ENCODE measurements at places on chromosomes 6 and 20.

- DNase-seq = peak; percentile 57
These were observed 447.3 kb downstream of the HDGFL1 start for GRCh38 chr6:23016696-23017095.

DNA sequence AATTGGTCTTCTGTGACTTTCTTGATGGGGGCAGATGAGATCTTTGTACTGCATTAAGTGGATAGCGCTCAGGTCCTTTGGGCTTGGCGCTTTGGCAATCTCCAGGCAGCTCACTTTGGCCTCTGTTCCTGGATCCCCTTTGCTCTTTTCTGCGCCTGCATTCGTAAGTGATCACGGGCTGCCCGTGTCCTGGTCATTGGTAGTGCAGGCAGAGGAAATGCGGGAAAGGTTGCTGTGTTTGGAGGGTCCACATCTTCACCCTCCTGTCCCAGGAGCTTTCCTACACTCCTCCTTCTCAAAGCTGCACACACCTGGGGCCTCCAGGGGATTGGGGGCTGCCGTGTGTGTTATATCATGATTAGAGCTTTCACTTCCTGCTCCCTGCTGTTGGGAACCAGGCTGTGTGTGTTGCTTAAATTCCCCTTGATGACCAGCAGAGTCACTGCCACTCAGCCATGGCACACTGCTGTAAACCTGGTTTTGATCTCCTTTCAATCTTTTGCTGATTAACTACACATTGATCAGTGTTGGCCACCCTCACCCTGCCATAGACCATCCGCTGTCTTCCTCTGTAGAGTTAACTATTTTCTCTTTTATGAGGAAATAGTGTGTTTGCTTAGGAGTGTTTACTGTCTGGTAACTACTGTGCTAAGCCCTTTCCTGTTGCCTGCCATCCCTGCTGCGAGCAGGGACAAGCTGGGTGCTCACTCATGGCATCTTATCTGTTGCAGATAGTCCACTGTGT lies 13.0 kb upstream of the SNHG17 start:
- no peak for DNase-seq

DNA sequence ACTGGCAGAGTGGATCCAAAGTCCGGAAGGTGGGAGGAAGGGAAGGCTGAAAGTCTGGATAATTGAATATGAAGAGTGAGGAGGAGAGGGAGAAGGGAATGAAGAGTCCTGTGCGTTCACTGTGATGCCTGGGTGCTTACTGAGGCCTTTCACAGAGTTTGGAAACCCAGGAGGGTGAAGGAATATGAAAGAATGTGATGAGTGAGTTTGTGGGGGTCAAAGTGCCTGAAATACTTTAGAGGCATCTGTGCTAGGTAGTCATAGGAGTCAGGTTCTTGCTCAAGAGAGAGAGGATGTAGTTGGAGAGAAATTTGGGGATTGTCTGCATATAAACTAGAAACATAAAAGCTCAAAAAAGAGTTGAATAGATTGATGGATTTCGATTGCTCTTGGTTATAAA lies 20.7 kb downstream of the NKX2-4 start:
- DNase-seq = no peak

GRCh38 chr20:59412181-59412580 lies 111.8 kb downstream of the EDN3 start:
- no peak for DNase-seq

- no peak for DNase-seq
These were observed 301.9 kb downstream of the TFAP2A start for GRCh38 chr6:10112871-10113549.

DNA sequence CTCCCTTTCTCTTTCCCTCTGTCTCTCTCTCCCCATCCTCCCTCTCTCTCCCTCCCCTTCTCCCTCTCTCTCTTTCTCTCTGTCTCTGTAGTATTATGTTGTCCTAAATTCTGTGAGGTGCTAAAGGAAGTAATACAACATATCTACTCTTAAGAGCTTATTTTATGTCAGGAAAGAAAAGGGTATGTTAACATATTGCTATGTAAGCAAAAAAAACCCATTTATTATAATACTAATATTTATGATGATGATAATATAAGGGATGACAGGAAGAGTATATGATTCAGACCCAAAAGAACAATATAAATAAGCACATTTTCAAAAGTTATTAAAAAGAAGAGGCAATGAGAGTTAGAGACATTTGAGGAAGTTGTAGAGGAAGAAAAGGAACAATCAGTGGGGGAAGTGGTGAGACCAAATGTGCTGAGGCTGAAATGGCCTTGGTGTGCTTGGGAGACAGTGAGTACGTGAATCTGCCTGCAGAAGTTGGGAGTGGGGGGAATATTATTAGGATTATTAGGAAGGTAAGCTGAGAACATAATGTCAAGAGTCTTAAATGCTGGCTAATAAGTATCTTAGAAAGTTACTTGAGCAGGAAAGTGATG lies 303.6 kb upstream of the FERMT1 start:
- DNase-seq = no peak

GRCh38 chr6:134585517-134585873 lies 267.6 kb upstream of the SGK1 start:
- no peak for DNase-seq

- DNase-seq = no peak
These were observed 548 bp upstream of the BCAS4 start for GRCh38 chr20:50794181-50794845.

- DNase-seq = no peak
These were observed 139.9 kb upstream of the PRND start for GRCh38 chr20:4581838-4582237.

DNA sequence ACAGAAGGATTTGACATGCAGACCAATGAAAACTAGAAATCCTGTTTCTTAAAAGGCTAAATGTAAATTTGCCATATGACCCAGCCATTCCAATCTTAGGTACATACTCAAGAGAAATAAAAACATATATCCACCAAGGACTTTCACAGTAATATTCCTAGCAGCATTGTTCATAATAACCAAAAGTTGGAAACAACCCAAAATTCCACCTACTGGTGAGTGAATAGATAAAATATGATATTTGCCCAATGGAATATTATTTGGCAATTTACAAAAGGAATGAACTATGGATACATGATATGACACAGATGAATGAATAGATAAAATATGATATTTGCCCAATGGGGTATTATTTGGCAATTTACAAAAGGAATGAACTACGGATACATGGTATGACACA lies 22.7 kb downstream of the MTCL3 start:
- peak; percentile 15 for DNase-seq

DNA sequence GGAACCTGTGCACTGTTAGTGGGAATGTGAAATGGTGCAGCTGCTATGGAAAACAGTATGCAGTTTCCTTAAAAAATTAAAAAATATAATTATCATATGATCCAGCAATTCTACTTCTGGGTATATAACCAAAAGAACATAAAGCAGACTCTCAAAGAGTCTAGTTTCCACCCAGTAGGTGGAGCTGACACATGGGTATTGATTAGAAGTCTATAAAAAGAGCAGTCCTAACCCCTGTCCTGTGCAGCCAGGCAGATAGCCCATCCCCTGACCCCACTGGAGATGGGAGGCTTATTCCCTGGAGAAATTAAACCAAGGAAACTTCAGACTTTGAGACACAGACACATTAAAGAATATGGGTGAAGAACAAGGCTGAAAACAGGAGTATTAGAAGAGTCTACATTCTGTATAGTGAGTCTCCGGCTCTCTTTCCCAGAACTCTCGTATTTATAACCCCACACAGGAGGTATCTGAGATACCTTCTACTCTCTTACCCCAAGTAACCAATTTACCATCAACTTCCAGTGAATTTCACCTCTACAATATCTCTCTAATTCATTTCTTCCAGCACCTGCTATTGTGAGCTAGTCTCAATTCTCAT lies 92.3 kb downstream of the SEL1L2 start:
- DNase-seq = no peak

- DNase-seq = peak; percentile 79
These were observed 140.5 kb upstream of the ATXN1 start for GRCh38 chr6:16901782-16902181.

GRCh38 chr6:81940451-81940985 lies 188.0 kb upstream of the TENT5A start:
- no peak for DNase-seq

DNA sequence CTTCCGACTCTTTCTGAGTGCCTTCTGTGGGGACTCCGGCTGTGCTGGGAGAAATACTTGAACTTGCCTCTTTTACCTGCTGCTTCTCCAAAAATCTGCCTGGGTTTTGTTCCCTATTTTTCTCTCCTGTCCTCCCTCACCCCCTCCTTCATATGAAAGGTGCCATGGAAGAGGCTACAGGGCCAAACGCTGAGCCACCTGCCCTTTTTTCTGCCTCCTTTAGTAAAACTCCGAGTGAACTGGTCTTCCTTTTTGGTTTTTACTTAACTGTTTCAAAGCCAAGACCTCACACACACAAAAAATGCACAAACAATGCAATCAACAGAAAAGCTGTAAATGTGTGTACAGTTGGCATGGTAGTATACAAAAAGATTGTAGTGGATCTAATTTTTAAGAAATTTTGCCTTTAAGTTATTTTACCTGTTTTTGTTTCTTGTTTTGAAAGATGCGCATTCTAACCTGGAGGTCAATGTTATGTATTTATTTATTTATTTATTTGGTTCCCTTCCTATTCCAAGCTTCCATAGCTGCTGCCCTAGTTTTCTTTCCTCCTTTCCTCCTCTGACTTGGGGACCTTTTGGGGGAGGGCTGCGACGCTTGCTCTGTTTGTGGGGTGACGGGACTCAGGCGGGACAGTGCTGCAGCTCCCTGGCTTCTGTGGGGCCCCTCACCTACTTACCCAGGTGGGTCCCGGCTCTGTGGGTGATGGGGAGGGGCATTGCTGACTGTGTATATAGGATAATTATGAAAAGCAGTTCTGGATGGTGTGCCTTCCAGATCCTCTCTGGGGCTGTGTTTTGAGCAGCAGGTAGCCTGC lies 4.8 kb downstream of the PIM1 start:
- no peak for DNase-seq

DNA sequence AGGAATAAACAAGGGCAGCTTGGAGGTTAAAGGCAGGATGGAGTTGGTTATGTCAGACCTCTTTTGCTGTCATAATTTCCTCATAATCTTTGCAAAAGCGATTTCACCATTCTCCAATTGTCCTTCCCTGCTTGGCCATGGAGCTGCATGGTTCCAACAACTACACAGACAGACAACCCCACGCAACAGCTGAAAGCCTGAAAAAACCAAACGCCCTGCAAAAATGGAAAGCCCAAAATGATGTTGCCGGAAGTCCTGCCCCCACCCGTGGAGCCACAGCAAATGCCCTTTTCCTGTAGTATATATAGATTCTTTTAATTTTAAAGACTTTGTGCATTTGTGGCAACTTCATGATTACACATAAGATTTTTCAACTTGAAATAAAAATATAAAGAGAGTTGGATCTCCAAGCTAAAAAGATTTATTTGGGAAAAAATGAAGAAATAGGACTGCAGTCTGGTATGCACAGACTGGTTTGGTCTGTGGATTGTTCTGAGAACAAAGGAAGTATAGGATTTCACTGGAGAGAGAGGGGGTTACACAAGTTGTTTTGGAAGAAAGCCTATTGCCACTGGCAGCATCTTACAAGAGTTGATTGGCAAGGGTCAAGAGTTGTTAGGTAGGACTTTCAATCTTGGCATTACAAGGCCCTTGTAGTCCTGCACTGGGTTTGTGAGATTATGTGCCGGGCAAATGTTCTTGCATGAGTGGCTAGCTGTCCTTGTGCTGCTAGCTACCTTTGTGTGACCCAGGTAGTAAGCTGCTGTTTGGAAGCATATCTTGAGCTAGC lies 190.0 kb downstream of the C6orf118 start:
- DNase-seq = no peak

DNA sequence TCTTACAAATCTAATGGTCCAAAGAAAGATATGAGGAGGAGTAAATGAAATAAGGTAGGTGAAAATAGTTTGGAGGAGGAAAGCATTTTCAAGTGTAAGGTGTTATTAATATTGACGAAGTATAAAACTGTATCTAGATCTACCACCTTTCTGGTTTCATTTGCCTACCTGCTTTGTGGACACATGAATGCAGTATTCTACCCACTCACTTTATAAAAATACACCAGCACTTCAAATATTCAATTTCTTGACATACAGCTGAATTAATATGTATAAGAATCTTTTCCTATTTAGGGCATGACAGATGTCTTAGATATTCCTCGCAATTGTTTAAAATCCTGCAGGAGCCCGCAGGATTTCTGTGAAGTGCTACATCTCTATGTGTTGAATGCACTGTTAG lies 108.0 kb downstream of the BCAS1 start:
- DNase-seq = no peak

GRCh38 chr6:43912598-43913371 lies 142.8 kb downstream of the VEGFA start:
- DNase-seq = no peak

- DNase-seq = no peak
These were observed 50.2 kb downstream of the INSM1 start for GRCh38 chr20:20417876-20418676.

DNA sequence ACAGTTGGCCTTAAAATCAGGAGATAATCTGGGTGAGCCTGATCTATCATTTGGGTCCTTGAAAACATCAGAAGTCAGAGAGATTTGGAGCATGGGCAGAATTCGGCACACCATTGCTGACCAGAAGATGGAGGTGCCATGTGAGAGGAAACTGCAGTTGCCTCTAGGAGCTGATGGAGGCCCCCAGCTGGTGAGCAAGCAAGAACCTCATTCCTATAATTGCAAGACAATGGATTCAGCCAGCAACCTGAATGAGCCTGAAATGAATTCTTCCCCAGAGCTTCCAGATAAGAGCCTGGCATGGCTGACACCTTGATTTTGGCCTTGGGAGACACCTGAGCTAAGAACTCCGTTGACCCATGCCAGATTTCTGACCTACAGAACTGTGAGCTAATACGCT lies 76.3 kb upstream of the FYN start:
- no peak for DNase-seq

GRCh38 chr6:75882734-75883133 lies 133.7 kb downstream of the MYO6 start:
- DNase-seq = peak; percentile 66

DNA sequence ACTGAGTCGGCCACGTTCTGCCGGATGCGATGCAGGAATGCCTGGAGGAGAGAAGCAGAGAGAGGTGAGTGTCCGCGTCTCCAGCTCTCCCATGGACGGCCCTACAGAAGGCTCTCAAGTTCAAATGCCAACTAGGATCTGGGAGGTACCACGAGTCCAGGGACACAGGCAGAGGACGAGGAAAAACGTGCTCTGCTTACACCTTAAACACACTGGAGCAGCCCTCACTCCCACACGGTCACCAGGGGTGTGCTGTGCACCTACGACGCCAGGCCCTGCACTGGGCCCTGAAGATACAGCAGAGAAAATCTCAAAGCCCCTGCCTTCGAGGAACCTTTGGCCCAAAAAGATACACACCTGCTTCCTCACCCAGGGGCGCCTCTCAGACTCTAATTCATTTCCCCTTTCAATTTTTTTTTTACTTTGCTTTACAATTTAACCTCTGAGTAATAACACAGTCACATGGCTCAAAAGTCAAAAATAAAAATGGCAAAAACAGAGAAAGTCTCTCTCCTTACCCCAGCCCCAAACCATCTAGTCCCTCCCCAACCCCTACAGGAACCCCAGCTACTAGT lies 79.9 kb downstream of the PREX1 start:
- DNase-seq = no peak

- DNase-seq = no peak
These were observed 4.1 kb upstream of the ZNFX1 start for GRCh38 chr20:49281913-49282467.

- DNase-seq = no peak
These were observed 42.3 kb downstream of the PDYN start for GRCh38 chr20:1951436-1952115.

GRCh38 chr20:16942756-16943155 lies 194.6 kb downstream of the OTOR start:
- peak; percentile 68 for DNase-seq

GRCh38 chr6:88641178-88641903 lies 322.1 kb downstream of the RNGTT start:
- DNase-seq = peak; percentile 49
